ENCODE measurements at places on chromosomes 12 and 14.

DNA sequence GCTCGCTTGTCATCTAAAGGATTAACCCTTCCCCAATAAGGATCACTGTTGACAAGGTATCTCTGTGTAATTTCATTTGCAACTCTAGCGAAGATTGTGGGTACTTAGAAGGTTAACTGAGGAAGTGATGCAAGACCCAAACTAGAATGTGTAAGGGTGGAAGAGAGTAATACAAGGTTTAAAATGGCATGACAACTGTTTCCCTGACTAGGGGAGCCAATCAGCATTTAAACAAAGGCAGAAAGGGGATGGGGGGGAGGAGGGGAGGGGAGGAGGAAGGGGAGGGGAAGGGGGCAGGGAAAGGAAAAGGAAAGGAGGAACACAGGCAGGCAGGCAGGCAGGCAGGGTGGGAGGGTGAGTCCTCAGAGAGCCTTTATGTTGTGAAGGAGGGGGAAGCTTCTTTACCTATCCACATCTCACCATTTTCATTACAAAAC is 31.1 kb downstream of the NRDE2 start:
- DNase-seq: no peak

DNA sequence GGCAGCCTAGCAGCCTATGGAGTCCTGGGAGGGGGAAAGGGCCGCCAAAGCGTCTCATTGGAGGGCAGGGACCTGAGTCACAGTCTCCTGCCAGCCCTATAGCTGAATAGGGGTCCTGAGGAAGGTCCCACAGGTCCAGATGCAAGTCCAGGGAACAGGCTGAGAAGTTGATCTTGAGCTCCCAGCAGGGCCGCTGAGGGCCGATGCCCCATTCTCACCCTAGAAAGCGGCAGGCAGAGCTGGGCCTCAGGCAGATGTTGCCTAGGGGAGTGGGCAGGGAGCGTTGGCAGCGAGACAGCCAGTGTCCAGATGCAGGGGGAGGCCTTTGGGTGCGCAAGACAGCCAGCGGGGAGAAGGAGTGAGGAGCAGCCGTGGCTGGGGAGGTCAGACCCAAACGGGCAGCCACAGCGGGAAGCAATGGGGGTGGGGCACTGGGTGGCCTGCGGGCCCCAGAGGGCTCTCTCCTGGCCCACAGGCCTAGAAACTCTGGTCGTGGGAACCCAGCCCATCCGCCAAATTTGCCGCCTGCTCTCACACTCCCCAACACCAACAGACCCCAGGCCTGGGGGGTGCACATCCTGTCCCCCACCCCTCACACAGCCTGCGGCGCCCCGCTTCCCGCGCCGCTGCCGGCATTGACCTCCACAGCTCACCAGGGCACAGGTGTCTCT is 1.1 kb downstream of the HDAC7 start:
- DNase-seq: no peak

DNA sequence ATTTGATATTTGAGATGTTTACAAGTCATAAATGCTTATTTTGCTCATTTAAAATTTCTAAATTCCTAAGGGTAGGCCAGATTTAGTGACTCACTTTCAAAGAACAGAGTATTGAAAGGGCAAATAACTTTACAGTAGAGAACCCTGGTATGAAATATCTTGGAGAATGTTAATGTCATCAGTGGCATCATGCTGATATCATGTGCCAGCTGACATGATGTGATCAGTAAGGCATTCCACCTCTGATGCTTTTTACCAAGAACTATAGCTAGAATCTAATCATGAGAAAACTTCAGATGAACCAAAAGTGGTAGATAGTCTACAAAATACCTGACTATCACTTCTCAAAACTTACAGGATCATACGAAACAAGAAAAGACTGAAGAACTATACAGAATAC is 2.9 kb upstream of the FLRT2 start:
- no peak for DNase-seq

GRCh38 chr12:46487567-46488131 is 115.1 kb upstream of the SLC38A2 start:
- no peak for DNase-seq

- no peak for DNase-seq
Observed at GRCh38 chr12:124480469-124481256, 86.7 kb downstream of the NCOR2 start.

GRCh38 chr12:52436828-52437474 is 2.8 kb upstream of the KRT75 start:
- no peak for DNase-seq

GRCh38 chr12:81137801-81138200 is 59.9 kb downstream of the ACSS3 start:
- DNase-seq: no peak

DNA sequence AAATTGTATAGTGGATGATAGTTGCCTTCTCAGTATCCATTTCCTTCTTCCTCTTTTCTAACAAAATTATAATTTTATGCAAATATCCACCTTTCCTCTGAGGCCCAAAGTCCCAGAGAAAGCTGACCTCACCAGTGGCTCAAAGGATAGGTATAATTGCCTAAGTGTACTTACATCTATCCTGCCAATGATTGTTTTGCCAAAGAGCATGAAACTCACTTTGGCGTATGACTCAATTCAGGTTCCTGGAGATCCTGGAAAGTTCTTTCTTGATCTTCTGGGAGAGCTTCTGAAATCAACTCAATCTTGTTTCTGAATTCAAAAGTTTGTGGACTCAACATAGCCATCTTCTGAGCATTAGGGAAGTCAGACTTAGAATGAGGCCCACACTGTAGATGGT is 10.5 kb upstream of the RBM25 start:
- no peak for DNase-seq

DNA sequence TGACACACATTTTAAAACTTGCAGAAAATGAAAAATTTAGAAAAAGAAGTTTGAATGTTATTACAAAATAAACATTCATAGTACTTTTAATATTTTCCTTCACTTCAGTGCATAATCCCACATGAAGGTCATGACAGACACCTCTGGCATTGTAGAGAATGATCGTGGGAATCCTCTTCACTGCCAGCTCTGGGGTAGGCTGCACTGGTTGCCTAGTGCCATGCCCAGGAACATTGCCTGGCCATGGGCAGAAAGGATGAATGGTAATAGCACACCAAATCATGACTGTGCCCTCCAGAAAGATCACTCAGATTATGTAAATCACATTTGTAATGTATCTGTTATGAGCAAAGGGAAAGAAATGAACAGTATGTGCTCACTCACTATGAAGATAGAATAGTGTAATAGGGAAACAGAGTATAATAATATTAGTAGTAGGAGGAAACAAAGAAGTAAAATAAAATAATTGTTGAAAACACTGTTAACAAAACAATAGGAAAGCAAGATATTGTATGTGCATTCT is 161.6 kb downstream of the PLCZ1 start:
- DNase-seq: no peak

GRCh38 chr14:41022932-41023331 is 583.7 kb upstream of the LRFN5 start:
- DNase-seq: no peak

DNA sequence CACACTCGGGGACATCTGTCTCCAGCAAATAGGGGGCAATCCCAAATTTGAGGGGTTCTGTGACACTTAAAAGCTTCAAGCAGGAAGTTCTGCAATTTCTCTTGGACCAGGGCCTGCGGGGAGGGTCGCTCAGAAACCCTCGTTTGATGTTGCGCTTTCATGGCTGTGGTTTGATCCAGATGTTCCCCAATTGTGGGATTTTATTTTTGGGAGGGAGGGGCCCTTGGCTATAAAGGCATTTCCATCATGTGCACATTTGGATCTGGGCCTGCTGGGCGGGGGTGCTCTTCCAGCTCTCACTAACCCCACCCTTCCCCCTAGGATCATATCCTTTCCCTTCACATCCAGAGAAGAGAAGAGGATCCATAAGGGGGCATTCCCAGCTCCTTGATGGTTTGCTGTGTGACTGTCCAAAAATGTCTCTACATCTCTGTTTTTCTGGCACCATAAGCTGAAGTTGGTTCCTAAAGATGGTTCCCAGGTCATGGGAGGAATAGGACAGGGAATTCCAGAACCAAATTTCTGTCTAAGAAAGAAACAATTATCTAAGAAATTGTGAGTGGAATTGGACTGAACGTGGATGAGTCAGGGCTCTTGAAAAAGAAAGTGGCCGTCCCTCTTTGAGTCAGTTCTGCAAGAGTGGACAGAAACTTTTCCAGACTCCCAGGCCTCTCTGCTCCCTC is 47.2 kb downstream of the SMUG1 start:
- DNase-seq: no peak

GRCh38 chr14:54730156-54730961 is 163.4 kb downstream of the SAMD4A start:
- DNase-seq: no peak

- no peak for DNase-seq
Observed at GRCh38 chr14:80427101-80427500, 215.8 kb upstream of the DIO2 start.

GRCh38 chr12:26651566-26652188 is 181.3 kb downstream of the ITPR2 start:
- DNase-seq: peak; percentile 45

- no peak for DNase-seq
Observed at GRCh38 chr12:115201966-115202365, 518.0 kb upstream of the TBX3 start.

DNA sequence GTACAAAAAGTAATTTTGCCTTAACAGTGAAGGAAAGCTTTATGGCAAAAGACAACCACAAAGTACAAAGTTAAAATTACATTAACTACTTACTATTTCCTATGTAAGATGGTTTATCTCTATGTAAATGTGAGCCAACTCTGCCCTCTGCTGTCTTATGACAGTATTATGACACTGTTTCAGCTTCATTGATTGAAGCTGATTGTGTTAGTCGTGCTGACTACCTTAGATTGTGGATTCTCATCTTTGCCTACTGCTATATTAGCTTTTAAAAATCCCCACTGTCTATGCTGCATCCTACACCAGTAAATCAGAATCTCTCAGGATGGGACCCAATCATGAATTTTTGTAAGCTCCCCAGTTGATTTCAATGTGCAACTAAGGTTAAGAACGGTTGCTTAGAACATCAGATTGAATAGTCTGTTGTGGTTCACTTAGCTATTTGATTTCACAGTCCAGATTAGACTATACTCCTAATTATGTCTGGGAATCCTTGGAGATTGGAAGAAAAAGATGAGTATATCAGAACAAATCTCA is 12.2 kb upstream of the SPTB start:
- peak; percentile 20 for DNase-seq

- no peak for DNase-seq
Observed at GRCh38 chr12:108711489-108712164, 19.7 kb downstream of the CORO1C start.

DNA sequence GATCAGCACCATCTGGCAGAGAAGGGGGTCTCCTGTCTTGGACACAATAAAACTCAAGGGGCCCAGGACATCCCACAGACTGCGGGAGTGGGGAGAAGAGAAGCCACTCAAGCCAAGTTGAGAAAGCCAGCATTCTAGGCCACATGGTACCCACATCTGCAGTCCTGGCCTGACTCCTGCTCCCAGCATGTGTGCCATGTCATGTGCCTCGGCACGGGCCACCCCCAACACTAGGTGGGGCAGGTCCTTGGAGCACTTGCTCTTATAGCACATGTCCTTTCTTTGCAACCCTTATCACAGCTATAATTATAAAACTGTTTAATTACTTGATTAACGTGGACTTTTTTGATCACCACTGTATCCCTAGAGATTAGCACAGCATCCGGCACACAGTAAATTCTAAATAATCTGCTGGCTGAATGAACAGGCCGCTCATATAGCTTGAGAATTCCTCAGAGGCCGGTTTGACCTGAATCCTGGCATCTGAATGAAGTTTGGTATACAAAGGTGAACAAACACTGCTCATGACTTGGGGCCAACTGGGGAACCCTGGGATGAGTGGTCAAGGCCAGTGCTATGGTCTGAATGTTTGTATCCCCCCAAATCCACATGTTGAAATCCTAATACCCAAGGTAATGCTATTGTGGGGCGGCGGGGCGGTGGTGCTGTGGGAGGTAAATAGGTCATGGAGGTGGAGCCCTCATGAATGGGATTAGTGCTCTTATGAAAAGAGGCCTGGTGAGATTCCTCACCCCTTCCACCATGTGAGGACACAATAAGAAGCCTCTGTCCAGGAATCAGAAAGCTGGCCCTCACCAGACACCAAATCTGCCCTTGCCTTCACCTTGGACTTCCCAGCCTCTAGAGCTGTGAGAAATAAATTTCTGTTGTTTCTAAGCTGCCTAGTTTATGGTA is 6.6 kb downstream of the NCKAP5L start:
- DNase-seq: no peak

DNA sequence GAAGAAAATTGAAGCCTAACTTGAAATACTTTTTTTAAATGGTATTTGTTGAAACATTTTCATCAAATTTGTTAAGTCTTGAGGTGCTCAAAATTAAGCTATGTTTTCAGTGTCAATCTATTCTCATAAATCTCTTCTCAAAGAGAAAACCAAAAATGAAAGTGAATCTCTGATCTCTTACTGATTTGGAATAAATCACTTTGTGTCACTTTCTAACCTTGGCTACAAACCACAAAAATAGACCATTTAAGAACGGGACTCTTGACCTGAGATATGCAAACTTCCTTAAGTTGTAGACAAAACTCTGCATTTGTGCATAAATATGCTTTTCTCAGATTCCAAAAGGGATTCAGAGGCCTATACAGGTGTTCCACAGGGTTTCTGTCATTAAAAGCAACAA is 192.9 kb downstream of the SEC23A start:
- no peak for DNase-seq

GRCh38 chr12:26056335-26056734 is 68.5 kb downstream of the BHLHE41 start:
- peak; percentile 15 for DNase-seq

GRCh38 chr14:71193663-71194062 is 286.4 kb downstream of the PCNX1 start:
- DNase-seq: no peak

DNA sequence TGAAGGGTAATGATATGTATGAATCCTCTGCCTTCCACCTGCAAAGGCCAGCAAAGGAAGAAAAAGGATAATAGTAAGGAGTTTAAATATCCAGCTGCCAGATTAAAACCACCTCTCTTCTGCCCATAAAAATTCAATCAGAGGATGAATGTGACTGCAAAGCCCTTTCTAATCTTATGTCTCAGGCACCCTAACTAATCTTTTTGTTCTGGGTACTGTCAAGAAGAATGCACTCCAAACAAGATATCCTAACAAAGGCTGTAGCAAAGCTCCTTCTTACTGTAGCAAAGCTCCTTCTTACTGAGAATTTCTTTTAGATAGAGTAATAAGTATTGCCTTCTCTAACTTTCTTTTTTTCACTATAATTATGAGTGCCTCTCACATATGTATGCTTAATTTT is 91.8 kb downstream of the ST8SIA1 start:
- DNase-seq: no peak

Measured in epithelial cell of proximal tubule (primary cell).